ENCODE measurements at places on chromosomes 2 and 18. TPM values are rescaled to one million over a fixed set of nuclear protein-coding genes. Genes with fewer than 3 reads are reported as not detected.

GRCh38 chr18:40935423-40935822 lies 1019.6 kb upstream of the PIK3C3 start:
- no peak for DNase-seq

Gene HOXD13
- total RNA-seq, result not detected

Gene ERICH2
- total RNA-seq, result not detected

- no peak for DNase-seq
Measured at GRCh38 chr2:230583581-230583980, 129.1 kb upstream of the CAB39 start.
